ENCODE measurements at places on chromosomes 7 and 10.

- no peak for DNase-seq
Measured at GRCh38 chr10:116521424-116522290, 24.1 kb upstream of the PNLIP start.

- DNase-seq, result peak; percentile 74
Measured at GRCh38 chr10:119305860-119306513, 98.6 kb downstream of the GRK5 start.

- no peak for DNase-seq
Measured at GRCh38 chr7:52569151-52569550, 466.3 kb upstream of the POM121L12 start.

DNA sequence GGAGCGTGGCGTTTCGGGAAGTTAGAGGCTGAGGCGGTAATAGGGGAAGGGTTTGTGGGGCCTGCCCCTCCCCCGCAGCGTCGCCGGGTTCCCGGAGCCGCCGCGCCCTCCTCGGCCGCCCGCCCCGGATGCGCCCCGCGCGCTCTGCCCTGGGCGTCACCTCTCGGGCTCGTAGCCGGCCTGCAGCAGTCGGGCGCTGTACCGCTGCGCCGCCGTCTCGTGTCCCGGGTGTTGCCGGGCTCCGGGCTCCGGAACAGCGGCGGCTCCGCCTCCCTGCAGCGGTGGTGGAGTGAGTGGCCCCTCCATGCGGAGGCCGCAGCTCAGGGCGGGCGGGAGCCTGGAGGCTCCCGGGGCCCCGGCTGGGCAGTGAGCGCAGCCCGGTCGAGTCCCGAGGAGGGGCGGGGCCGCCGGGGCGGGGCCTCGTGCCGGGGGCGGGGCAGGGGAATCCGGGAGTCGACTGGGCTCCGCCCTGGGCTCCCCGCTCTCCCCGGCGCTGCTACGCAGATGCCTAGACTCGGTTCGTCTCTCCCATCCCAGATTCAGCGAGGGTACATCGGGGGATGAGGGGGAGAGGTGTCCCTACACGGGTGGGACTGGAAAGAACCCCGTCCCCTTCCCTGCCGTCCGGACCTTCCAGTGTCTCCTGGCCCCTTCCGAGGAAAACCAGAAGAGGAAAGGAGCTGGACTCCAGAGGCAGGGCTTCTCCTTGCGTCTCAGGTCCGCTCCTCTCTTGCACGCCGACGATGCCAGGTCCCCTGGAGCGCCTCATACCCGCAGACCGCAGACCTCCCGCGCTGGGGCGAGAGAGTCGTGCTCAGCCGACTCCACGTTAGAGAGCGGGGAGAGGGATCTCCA, at the start of gene IMPDH1:
Gene IMPDH1, minus strand, starts transcription at position 387 of the 855 bp plus-strand sequence. Its CDS starts 81 bp downstream, at position 306.
- peak; percentile 72 for DNase-seq

DNA sequence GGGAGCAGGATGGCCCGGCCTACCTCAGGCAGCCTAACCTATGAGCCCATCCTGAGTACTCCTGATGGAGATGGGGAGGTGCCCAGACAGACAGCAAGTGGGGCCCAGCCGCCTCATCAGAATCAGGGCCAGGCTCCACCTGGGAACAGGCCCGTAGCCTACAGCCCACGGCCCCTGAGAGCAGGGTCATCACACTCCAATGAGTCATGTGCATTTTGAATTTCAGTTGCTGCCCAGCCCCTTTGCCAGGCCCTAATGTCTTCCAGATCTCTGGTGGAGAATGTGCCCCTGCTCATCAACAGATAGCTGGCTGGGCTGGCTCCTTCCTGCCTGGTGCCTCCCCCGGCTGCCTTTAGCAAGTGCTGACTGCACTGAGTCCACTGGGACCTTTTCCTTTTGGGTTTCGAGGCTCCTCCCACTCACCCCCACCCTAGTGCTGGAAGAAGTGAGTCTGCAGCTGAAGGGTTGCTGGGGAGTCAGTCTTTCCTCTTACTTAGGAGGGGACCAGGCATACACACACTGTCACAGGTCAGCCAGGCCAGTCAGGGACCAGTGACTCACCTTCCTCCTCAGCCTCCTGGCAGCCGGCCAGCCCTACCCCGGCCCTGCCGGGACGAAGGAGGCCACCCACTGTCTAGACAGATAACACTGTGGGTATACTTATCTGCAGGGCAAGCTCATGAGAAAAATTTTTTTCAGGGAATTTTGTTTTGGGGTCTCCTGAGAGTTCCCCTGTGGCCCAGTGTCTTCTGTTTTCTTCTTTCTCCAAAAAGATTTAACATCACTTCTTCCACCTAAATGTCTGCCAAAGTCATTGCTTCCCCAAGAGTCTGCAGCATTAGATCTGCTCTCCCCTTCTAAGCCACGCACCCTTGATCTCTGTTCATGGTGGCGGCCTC, 9.1 kb upstream of the ASIC3 start:
- DNase-seq, result no peak

GRCh38 chr7:7861211-7861633, 107.4 kb upstream of the GLCCI1 start:
- no peak for DNase-seq

GRCh38 chr10:29802171-29802570, 167.4 kb upstream of the SVIL start:
- DNase-seq, result no peak

DNA sequence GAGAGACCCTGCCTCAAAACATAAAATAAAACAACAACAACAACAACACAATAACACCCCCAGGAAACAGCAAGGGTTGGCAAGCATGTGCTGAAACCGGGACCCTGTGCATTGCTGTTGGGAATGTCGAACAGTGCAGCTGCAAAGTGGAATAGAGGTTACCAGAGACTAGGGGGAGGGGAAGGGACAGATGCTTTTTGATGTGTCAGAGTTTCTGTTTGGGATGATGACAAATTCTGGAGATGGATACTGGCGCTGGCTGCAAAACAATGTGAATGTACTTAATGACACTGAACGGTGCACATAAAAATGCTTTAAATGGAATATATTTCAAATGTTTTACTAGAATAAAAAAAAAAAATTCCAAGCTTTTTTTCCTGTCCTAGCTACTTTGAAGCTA, 241.8 kb downstream of the TEX36 start:
- no peak for DNase-seq

Data from stimulated activated CD8-positive, alpha-beta memory T cell treated with anti-CD3 and anti-CD28 coated beads, Interleukin-7, amount 100 ng/mL, for 1 hour (primary cell).